ENCODE measurements at places on chromosomes 7 and 10.

- DNase-seq: peak; percentile 78
Observed at GRCh38 chr7:75639071-75639885, 99.5 kb downstream of the HIP1 start.

GRCh38 chr7:50268990-50269389 is 35.5 kb upstream of the IKZF1 start:
- no peak for DNase-seq

GRCh38 chr7:71019706-71020105 is 112.2 kb upstream of the GALNT17 start:
- no peak for DNase-seq

DNA sequence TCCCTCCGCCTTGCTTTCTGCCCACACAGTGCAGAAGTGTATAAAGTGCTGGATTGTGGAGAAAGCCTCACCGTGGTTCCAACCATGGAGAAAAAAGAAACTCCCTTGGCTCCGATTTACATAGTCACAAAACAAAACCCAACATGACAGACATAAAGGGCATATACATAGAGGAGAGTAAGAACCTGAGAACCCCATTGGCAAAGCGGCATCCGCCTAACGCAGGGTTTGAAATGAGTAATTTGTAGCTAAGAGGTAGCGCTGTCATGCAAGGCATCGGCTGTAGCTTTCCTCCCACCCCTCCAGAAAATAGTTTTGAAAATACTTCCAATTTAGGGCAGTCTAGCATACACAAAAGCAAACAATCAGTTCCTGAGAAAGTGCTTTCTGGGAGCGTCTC is 126.0 kb upstream of the NRBF2 start:
- DNase-seq: no peak

- no peak for DNase-seq
Observed at GRCh38 chr7:107614425-107614824, 34.4 kb downstream of the BCAP29 start.

GRCh38 chr10:102632394-102633111 is 11.7 kb upstream of the TRIM8 start:
- no peak for DNase-seq

DNA sequence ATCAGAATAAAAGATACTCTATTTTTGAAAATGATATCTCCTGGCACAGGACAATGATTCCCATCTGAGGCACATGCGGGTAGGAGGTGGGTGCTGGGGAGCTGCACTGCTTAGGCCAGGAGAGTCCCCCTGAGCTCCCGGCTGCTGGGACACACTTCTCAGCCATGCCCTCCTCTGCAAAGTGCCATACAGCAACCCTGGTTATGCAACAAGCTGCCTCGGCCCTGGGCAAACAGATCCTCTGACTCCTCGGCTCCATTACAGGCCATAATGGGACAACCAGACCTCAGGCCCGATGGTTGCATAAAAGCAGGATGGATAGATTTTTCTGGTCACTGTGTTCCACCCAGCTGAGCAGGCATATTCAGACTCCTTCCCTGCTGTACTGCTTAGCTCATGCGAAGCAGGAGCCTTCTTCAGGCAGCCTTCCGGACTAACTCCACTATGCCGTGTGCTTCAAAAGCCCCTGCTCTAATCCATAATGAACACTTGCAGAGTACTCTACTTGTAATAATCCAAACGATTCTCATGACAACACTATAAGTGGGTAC is 6.5 kb upstream of the LEP start:
- no peak for DNase-seq

GRCh38 chr7:42083284-42083683 is 153.7 kb downstream of the GLI3 start:
- no peak for DNase-seq

DNA sequence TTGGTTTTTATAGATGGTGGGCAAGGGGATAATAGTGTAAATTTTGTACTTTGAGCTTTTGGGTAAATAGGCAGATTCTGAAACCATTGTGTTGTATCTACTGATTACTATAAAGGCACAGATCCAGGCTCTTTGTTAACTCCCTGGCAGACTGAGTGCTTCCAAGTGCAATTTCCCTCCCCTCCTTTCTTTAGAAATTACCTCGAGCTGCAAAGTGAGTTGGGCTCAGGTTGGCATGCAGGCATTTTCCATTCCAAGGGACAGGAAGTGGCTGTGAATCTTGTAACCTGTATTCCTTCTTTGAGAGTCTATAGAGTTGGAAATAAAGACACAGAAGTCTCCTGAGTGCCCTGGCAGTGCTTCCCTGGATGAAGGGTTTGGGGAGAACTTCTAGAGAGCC is 494.2 kb upstream of the GALNT17 start:
- no peak for DNase-seq

DNA sequence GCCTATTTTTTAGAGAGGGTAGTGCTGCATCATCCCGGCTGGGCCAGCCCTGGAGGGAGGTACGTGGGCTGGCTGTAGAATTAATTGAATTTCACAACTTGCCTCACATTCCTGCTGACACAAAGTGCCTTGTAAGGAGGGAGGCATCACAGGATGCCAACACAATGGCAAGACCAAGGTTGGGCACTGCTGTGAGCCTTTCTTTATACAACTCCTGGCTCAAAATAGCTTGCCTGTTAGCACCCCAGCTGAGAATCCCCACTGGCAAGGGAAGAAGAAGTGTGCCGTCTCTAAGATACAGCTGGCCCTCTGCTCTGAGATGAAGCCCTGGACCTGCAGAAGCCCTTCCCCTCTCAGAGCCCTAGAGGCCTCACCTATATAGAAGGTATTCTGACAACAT is 873.9 kb downstream of the GRID1 start:
- DNase-seq: peak; percentile 94

DNA sequence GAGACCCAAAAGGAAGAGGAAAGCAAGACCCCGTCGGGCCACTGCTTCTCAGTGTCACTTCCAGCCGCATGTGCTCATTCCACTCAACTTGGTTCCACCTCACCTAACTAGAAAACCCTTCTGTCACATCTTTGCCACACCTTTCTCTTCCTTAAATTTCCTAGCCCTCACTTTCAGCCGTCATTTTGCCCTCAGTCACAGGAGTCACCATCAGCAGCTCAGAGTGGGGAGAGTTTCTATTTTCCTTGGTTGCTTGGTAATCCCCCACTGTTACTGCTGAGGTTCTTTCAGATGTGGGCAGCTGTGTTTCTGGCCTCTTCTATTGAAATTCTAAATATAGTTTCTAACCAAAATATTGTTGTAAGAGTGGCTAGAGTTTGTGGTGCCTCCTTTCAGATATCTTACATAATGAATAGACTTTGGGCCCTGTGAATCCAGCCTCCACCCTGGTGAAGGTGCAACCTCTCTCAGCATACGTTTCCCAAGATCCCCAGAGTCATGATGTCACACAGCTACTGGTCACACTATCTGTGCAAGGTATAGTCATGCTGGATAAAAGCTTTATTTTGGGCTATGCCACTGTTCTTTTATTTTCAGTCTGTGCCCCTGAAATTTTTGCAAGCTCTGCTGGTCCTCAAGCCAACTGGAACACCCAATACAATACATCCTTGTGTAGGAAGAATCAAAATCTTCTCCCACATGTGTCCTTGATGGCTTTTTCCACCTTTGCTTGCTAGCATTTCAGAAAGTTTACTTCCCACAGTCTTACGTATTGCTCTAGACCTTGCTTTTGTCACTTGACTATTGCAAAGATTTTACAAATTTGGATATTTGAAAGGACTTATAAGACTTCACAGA is 9.2 kb downstream of the AGBL3 start:
- DNase-seq: no peak

DNA sequence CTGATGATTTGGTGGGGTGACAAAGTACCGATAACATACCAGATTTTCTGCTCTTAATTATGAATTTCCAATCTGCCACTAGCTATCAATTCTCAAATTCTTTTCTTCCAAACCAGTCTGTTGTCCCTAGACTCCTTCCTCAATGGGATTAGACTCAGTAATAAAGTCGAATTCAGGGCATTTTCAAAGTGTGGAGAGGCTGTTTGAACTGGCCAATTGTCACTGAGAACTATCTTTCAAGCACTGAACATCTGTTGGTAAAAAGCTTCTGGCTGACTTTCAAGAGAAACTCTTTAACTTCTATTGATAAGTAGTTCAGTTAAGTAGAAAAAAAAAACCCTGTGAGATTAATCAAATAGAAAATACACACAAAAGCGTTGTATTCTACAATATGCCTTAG is 108.9 kb downstream of the SAMD9 start:
- DNase-seq: no peak

- DNase-seq: no peak
Observed at GRCh38 chr10:44935966-44936295, 23.7 kb upstream of the RASSF4 start.

DNA sequence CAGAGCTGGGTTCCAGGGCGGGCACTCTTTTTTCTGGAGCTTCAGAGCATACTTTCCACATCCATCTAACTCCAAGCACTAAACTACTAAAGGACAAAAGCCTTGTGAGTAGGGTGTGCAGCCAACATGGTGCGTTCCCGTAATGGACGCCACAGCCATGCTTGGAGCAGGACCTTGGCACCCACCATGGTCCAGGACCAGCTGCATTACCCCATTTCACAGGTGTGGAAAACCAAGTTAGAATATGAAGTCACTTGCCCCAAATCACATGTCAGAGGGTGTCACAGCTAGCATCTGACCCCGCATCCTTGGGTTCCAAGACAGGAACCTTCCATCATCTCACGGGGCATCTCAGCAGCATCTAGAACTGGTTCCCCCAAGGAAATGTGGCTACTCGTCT is 112.4 kb downstream of the SMURF1 start:
- no peak for DNase-seq

DNA sequence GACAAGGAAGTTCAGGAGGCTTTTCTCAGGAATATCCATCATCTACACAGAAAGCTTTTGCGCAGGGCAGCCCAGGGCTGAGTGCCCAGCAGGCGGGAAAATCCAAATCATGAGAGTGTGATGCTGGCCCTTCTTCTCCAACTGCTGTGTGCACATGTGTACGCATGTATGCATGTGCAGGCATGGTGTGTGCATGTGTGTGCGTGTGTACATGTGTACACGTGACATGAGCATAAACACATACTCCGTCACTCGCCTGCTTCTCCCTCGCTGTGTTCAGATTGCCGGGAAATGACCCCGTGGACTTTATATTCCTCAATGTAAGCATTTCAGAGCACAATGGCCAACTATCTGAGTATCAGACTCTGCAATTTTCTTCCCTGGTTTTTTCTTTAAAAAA is 85.1 kb downstream of the PRPF18 start:
- no peak for DNase-seq

GRCh38 chr7:2299131-2299829 is 15.0 kb downstream of the SNX8 start:
- DNase-seq: no peak

DNA sequence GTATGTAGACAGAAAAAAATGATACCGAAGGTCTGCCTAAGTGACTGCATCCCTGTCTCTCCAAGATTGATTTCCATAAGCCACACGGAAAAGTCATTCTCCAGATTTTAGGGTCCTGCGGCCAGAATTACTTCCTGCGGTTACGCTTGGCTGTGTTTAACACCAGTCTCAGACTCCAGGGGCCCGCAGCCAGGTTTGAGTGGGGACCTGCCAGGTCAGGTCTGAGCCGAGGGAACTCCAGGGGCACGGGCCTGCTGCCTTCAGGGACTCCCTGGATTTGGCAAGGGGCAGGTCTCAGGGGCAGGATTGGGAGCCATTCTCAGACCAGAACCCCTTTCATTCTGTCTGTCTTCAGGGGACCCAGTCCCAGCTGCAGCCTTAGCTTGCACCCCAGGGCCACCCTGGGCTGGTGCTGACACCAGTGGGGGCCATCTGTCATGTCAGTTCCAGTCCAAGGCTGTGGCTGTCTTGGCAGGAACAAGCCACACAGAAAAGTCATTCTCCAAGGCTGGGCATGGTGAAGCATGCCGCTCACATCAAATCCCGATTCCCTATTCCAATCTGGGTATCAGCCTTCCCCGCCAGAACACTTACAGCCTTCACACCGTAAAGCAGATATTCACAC is 39.0 kb downstream of the TMEM120A start:
- no peak for DNase-seq

DNA sequence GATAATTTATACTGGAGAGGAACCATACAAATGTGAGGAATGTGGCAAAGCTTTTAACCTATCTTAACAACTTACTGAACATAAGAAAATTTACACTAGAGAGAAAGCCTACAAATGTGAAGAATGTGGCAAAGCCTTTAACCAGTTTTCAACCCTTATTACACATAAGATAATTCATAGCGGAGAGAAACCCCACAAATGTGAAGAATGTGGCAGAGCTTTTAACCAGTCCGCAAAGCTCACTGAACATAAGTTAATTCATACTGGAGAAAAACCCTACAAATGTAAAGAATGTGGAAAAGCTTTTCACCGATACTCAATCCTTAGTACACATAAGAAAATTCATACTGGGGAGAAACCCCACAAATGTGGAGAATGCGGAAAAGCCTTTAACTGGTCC is 37.9 kb downstream of the ZNF138 start:
- peak; percentile 20 for DNase-seq

- no peak for DNase-seq
Observed at GRCh38 chr7:2665359-2665791, 22.6 kb upstream of the AMZ1 start.

DNA sequence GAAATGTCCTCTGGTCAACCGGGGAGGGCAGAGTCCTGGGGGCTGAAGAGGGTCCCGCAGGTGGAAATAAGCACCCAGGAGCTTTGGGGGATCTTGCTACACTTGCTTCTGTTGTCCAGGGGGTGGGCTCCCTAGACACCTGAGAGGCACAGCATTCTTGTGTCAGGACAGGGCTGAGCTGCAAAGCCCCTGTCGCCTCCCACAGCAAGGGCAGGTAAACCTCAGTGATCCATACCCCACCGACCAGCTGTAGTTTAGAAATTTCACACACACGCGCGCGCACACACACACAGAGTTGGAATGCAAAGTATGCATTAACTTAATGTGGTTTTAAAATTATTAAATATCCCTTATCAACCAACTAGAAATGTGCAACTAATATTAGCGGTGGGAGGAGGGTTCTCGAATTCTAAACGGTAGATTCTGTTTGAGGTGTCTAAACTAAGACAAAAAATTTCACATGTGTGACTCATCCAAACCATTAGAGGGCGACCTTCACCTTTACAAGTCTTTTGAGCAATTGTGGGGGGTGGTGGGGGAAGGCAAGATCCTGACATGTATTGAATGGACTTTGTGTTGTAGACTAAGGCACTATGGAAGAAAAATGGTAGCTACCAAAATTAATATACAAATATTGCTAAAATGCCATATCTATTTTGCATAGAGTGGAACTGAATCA is 34.3 kb upstream of the PTF1A start:
- DNase-seq: peak; percentile 73

GRCh38 chr10:34305189-34305588 is 509.9 kb downstream of the PARD3 start:
- peak; percentile 89 for DNase-seq

- DNase-seq: no peak
Observed at GRCh38 chr10:102601639-102602038, 42.6 kb upstream of the TRIM8 start.

- DNase-seq: no peak
Observed at GRCh38 chr7:7737674-7738073, 19.3 kb upstream of the RPA3 start.

GRCh38 chr10:113384181-113384580 is 168.7 kb upstream of the HABP2 start:
- no peak for DNase-seq

Data from mesendoderm (in vitro differentiated cells).